ENCODE measurements at places on chromosomes 16 and 17.

DNA sequence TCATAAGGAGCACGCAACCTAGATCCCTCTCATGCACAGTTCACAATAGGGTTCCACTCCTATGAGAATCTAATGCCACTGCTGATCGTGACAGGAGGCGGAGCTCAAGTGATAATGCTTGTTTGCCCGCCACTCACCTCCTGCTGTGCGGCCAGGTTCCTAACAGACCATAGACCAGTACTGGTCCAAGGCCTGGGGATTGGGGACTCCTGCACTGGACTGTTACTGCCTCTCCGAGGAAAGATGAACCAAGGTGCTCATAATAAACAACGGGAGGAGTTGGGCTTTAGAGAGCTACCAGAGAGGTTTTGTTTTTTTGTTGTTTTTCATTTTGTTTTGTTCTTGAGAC is 58.2 kb downstream of the TK2 start:
- no peak overlapping the region for H3K27ac ChIP-seq
- H3K36me3 ChIP-seq: no peaks in the 10 kb centered on the region
- ATAC-seq: no peak
- peaks cover 27% of the 10 kb centered on the region for H3K27me3 ChIP-seq
- H3K4me3 ChIP-seq: no peak overlapping the region

GRCh38 chr17:55730380-55730779 is 7.7 kb upstream of the TMEM100 start:
- ATAC-seq: no peak
- H3K27ac ChIP-seq: no peak overlapping the region
- H3K36me3 ChIP-seq: no peaks in the 10 kb centered on the region
- peaks cover 9% of the 10 kb centered on the region for H3K4me1 ChIP-seq
- H3K27me3 ChIP-seq: peaks cover 61% of the 10 kb centered on the region

- H3K27me3 ChIP-seq: peaks cover 14% of the 10 kb centered on the region
- H3K4me3 ChIP-seq: no peak overlapping the region
- H3K36me3 ChIP-seq: no peaks in the 10 kb centered on the region
- ATAC-seq: no peak
- H3K27ac ChIP-seq: no peak overlapping the region
- H3K4me1 ChIP-seq: no peaks in the 10 kb centered on the region
Measured at GRCh38 chr17:33647956-33648355, 354.9 kb upstream of the ASIC2 start.

GRCh38 chr16:65309354-65309753 is 187.5 kb upstream of the CDH11 start:
- no peaks in the 10 kb centered on the region for H3K36me3 ChIP-seq
- no peak overlapping the region for H3K27ac ChIP-seq
- H3K4me3 ChIP-seq: no peak overlapping the region
- H3K27me3 ChIP-seq: no peaks in the 10 kb centered on the region
- no peak for ATAC-seq
- no peaks in the 10 kb centered on the region for H3K4me1 ChIP-seq

DNA sequence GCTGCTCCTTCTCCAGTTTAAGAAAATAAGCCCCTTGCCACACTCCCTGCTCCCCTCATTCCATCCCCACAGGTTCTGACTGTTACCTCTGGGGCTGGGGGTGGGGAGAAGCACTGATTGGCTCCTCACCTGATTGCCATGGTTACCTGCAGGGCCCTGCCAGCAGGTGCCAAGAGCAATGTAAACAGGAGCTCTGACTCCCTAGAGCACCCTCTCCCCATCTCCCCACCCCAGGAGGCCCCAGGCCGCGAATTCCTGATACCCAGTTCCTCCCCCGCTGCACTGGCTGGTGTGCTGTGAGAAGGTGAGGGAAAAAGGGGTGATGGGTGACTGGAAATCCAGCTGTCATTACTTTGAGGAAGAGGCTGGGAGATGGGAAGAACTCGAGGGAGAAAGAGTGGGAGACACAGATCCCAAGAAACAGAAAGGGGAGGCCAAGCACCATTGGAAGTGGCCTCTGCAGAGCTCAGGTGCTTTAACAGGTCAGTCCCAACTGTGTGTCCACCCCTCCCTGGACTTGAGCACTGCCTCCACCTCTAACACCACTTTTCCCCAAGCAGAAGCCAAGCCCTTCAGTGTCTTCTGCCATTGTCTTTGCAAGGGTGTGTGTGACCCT is 4.5 kb downstream of the PCGF2 start:
- no peak for ATAC-seq
- H3K27me3 ChIP-seq: peaks cover 41% of the 10 kb centered on the region

DNA sequence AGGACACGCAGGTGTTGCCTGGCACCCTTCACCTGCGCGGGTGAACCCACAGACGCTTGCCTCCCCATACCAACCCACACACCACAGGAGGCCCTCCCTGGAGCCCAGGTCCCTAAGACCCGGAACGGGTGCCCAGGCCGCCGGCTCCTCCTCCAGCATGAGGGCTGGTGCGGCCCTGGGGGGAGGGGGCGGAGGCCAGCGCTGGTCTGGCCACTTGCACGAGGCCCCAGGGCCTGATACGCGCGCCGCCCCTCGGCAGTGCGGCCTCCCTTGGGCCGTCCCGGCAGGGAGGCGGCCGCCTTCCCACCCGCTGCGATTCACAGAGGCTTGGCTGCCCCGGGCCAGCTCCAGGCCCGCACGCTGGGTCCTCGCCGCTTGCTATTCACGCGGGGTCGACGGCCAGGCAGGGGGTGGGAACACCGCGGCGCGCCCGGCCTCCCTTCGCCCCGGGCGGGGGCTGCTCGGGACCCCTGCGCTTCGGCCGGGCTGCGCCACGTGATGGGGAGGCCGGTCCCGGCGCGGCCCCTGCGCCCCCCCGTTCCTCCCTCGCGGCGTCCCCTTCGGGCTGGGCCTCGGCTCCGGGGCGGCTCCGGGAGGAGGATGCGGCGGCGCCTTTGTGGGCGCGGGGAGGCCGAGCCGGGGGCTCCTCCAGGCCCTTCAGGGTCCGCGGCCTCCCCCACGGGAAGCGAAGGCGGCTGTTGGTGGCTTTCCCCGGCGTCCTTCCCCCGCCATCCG is 685 bp downstream of the FASN start:
- H3K27me3 ChIP-seq: no peaks in the 10 kb centered on the region
- peaks cover 5% of the 10 kb centered on the region for H3K36me3 ChIP-seq
- H3K4me1 ChIP-seq: peaks cover 28% of the 10 kb centered on the region
- ATAC-seq: peak; percentile 0

DNA sequence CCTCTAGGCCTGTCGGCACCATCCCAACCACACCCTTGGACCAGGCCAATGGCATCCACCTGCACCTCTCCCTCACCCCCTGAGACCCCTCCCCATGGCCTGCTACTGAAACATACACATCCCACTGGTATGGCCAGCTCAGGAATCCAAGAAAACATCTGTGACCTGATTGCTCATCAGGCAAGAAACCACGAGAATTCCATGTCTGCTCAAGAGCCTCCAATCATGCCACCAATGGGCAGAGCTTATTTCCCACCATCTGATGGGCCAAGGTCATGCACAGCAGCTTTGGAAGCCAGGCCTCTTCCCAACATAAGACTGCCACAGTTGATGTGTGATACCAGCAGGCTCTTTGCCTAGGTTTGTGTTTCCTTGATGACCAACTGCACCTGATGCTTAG is 190.1 kb downstream of the C16orf78 start:
- no peaks in the 10 kb centered on the region for H3K36me3 ChIP-seq
- ATAC-seq: no peak
- H3K4me3 ChIP-seq: no peak overlapping the region
- H3K4me1 ChIP-seq: no peaks in the 10 kb centered on the region
- no peak overlapping the region for H3K27ac ChIP-seq
- H3K27me3 ChIP-seq: no peaks in the 10 kb centered on the region

GRCh38 chr16:31250782-31251384 is 8.9 kb upstream of the ITGAM start:
- no peaks in the 10 kb centered on the region for H3K36me3 ChIP-seq
- no peaks in the 10 kb centered on the region for H3K27me3 ChIP-seq
- peaks cover 16% of the 10 kb centered on the region for H3K4me1 ChIP-seq
- H3K27ac ChIP-seq: no peak overlapping the region
- no peak for ATAC-seq

DNA sequence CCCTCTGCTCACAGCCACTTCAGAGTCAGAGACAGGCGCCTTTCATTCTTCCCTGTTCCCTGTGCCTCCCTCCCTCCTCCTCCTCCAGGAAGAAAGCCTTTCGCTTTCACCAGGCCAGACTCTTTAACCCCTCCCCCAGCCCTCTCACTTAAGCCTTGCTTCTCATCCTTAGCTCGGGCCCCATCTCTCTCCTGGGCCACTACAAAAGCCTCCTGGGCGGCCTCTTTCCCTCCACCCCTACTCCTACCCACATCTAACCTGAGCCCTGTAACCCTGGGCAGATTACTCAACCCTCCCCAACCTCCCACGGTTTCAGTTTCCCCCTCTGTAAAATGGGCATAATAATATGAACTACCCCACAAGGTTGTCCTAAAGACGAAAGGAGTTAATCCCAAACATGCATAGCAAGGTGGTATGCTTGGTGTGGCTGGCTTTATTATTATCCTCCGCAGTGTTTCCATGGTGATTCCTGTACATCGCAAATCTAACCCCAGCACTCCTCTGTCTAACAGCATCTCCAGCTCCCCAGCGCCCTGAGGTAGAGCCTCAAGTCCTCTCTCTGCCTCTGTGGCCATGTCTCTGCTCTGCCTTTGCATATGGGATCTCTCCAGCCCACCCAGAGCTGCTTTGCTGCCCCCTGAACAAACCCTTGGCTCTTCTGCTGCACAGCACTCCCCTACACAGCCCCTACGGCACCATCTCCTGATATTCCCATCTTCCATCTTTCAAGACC is 17.7 kb downstream of the PIMREG start:
- H3K27me3 ChIP-seq: peaks cover 13% of the 10 kb centered on the region
- ATAC-seq: no peak
- H3K36me3 ChIP-seq: no peaks in the 10 kb centered on the region
- H3K27ac ChIP-seq: no peak overlapping the region
- no peak overlapping the region for H3K4me3 ChIP-seq
